ENCODE measurements at places on chromosomes 6 and 20.

DNA sequence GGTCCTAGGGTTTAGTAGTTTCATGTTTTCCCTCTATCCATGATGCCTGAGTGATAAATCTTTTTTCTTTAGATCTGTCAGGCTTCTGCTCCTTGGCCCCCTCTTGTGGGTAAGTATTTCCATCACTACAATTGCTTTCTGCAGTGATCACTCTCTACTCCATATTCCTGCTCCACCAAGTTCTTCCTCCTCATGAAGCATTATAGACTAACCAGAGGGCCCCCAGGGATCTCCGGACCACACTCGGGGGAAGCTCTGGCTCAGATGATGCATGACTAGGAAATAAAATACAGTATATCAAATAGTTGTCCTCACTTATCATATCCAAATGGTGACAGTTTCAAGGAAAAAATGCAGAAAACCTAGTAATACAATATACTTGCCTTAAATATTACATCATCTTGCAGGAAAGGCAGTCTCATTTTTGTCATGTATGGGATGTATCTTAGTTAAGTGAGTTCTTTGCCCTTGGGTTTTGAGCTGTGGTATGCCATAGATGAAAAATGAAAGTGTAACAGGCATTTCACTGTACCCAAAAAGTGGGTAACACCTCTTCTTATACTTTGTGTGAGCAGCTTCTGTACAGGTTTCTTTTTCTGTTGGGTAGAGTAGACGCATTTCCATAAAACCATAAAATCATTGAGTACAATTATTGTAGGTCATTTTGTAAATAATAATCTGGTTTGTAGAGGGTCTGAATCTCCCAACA lies 200.9 kb upstream of the EYA4 start:
- no peak for DNase-seq

GRCh38 chr6:32967151-32968091 lies 973 bp upstream of the BRD2 start:
- DNase-seq, result no peak

DNA sequence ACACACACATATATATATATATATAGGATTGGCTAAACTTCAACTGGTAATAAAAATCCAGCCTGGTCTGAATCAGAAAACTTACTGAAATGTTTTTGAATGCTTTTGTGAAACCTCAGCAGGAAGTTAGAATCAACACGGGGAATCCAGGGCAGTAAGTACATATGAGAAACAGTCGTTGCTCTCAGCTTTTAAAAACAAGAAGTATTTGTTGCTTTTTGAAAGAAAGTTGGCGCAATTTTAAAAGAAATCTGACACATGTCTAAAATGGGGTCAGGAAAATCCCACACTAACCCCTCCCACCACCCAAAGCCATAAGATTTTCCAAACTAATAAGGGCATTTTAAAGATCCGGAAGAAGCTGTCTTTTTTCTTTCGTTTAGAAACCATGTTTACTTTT lies 11.5 kb upstream of the CCDC170 start:
- no peak for DNase-seq

GRCh38 chr6:41647061-41647511 lies 8.8 kb downstream of the MDFI start:
- peak; percentile 10 for DNase-seq

DNA sequence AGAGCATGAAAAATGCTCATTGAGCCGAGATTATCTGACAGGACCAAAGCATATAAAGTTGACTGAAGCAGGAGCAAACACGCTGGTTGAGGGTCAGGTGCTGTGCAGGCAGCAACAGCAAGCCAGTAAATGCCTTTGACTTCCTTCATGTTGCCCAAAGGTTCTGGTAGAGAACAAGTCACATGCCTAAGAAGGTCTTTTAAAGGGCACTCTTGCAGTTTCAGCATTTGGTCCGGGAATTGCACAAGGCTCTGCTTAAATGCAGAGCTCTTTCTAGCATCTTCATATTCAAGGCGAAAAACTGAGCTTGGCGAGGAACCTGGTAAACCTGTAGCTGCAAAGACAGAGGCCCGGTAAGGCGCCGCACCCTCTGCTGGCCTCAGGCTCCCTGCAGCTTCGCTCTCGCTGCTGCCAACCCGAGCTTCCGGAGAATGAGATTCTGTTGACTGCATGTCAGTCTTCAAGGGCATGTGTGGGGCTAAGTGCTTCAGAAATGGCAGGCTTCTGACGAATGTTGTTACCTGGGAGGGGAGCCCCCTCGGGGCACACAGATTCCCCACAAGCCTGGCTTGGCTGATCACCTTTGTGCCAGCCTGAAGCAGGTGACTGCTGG lies 205.2 kb downstream of the KIF16B start:
- no peak for DNase-seq

DNA sequence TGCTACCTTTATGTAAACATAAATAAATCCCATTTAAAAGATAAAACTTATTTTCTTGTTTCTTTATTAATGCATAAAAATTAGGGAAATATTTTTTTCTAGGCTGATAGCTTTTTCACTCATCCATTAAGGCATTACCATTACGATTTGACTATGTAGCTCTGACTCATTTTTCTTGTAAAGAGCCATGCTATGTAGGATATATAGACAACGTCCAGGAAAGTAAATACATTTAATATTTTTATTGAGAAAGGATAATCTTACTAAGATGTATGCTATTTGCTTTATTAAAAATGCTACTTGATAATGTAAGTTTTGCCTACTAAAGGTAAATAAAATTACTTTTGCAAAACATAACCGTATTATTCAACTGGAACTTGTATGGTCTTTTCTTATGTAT lies 19.2 kb upstream of the KIAA1586 start:
- no peak for DNase-seq

DNA sequence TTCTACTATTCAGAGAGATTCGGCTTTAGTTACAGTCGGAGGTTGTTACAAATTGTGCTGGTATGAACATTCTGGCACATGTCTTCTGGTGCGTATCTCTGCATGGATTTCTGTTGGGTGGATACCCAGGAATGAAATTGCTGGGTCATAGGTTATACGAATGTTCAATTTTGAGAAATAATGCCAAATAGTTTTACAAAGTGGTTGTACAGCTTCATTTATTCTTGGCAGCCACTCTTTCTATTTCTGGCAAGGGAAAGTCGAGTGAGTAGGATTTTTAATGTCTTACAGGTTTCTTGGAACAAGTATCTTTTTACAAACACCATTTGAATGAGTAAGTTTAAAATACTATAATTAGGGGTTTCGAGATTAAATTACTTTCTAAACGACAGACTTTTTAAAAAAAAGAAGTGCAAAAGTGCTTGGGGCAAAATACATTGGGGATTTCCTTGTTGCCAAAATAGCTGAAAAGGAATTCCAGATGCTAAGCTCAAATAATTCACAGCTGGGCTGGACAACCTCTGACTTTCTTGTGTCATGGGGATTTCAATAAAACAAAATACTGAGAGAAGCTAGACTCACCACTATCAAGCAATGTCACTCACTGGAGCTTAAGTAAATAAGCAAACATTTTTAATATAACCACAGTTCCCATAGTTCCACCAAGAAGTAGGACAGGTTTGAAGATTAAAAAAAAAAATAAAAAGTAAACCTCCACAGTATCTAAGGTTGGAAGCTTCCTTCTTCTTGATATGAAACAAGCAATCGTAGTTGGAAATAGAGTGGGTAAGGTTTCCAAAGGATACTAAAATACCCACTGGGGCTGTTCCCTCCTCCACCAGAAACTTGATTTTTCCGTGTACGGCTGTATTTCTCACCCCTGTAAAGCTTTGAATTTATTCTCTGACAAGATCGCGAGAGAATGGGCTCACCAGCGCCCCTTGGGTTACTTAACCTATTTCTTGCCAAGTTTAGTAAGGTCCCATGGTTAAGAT lies 21.6 kb upstream of the GFOD1 start:
- no peak for DNase-seq

GRCh38 chr6:72530750-72531149 lies 91.1 kb upstream of the KCNQ5 start:
- no peak for DNase-seq

DNA sequence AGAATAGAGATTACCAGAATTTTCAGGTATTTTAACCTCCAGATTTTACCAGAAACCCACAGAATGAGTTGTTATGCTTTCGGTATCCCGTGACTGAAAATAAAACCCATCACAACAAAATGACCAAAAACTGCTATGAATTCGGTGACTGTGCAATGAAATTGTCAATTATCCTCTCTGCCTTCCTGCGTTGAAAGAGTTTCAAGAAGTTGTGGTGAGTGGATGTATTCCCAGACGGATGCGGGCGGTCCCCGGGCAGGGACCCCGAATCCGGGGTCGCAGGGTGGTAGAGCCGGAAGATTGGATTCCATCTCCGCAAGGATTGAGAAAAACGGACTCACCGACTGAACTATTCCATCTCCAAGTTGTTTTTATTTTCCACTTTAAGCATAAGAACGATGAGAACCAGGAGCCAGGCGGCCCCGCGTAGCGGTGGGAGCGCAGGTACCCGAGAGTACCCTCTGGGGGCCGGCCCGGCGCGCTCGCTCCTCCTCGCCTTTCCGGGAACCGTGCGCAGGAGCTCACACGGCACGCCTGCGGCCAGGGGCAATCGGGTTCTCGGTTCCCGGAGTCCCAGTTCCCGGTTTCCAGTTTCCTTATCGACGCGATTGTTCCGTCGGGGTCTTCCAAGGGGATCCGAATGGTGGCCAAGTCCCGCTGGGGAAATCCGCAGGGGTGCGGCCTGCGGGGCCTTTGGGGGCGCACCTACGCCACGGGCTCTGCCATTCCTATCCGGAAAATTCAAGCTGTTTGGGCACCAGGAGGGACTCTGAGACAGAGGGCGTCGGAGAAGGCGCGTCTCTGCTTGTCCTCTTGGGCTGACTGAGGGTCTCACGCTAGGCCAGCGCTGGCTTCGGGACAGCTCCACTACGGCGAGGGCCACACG lies 104.9 kb upstream of the PRDM1 start:
- DNase-seq, result no peak

DNA sequence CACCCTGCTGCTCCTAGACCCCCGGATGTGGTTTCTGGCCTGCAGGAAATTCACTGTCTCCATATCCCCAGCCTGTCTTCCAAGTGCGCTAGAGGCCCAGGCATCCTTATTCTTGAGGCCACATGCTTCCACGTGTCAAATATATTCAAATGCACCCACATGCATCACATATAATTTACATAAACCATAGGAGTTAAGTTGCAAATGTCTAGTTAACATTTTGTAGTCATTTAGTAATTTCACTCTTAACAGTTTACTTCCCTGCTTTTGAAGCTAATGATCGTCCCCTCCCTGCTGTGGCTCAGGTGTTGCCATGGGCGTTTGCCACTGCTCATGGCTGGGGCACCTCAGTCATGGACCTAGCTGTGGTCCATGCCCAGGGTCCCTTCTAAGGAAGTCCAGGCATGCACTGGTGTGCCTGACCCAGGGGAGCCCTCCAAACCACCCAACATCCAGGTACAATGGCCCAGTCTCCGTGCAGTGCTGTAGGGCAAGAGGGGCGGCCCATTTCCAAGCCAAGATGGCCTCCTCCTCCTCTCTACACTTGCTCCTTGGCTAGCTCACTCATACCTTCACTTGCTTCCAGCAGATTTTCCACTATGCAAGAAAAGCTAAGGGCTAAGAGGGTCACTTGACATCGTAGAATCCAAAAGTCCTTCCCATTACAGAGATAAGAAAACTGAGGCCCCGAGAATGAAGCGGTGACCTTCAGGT lies 42.4 kb downstream of the FGD2 start:
- DNase-seq, result no peak

DNA sequence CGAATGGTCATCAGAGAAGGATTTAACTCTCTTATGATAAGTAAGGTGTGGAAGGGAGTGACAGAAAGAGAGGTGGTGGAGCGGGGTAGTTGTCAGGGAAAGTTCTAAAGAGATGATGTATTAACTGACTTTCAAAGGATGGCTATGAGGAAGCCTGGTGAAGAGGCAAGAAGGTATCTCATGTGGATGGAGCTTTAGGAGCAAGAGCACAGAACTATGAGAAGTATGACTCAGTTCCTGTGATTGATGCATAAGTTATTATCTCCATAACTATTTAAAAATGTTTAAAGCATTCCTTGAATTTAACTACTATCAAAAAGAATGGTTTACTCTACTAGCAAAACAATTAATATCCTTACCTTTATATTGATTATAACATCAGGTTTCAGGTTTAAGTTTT lies 28.8 kb downstream of the AK9 start:
- DNase-seq, result no peak

- no peak for DNase-seq
Observed at GRCh38 chr6:145238787-145239186, 496.5 kb downstream of the EPM2A start.

- DNase-seq, result no peak
Observed at GRCh38 chr6:110566346-110567125, 90.1 kb upstream of the SLC22A16 start.

GRCh38 chr20:22404419-22405170 lies 179.8 kb downstream of the FOXA2 start:
- DNase-seq, result no peak

DNA sequence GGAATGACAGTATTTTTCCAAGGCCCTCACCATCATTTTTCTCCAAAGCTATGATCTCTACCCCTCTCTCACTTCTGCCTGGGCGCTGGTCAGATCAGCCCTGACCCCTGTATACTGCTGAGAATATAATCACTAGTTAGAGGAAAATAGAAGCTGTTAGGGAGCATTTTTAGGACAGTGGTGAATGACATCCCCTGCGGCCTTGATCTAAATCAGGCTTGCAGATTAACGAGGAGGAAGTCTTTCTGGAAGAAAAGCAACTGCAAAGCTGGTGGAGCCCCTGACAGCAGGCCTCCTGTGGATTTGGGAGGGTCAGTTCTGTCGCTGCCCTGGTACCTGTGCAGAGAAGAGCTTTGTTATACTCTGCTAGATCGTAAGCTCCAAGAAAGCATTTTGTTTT lies 107.9 kb downstream of the RPP40 start:
- no peak for DNase-seq

DNA sequence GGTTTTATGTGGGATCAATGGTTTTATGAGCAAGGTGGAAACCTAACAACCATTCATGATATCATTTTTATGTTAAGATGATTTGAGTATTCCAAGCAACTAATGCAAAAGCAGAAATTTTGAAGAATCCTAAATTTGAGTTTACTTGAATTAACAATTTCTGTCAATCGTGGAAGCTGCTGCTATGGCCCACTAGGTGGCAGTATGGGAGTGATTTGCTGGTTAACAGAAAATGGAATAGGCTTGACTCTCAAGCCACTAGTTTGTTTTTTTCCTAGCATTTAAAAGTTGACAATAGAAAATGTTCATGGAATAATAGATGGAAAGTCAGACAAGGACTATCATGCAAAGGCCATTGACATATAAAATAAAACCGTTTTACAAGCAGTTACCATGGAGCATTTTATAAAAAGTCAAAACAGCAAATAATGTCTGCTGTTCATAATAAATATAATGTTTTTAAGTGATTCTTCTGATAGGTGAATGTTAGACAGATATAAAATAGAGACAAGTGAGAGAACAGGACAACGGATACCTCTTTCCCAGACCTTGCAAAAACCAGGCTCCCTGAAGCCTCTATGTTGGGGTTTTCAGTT lies 43.0 kb upstream of the TMEM200A start:
- DNase-seq, result no peak

DNA sequence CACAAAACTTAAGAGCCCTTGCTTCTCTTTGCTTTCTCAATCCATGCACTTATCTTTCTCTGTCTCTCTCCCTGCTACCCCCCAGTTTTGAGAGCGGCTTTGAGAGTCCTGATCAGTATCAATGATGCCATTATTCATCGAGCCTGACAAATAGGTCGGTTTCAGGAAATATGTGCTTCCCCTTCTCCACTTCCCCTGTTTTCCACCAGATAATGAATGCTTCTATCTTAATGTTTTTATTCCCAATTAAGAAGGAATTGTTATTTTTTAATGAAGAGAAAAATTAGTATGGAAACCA lies 117.7 kb downstream of the KIF13A start:
- DNase-seq, result no peak

- no peak for DNase-seq
Observed at GRCh38 chr20:40536808-40537207, 152.2 kb downstream of the MAFB start.

Measured in hypothalamus (tissue), 51 donors.